H1 (cell line): ENCODE measurements at places on chromosomes 3 and 15. TPM values are rescaled to one million over a fixed set of nuclear protein-coding genes. Genes with fewer than 3 reads are reported as not detected.

The CIDEC gene
- total RNA-seq: not detected in 2 replicates

The TERC gene
- total RNA-seq: 14.0 and 17.0 TPM in 2 replicates

The MCF2L2 gene
- 12.2 and 13.7 TPM in 2 replicates for total RNA-seq

The IQCH gene
- total RNA-seq: 0.88 and 1.9 TPM in 2 replicates

The PPARG gene
- 0.27 TPM in 1 of 2 replicates, not detected in the other for total RNA-seq

- DNase-seq: no peak
- H3K4me3 ChIP-seq: no peak overlapping the region
- H3K4me1 ChIP-seq: no peaks in the 10 kb centered on the region
- H3K27ac ChIP-seq: no peak overlapping the region
Measured at GRCh38 chr3:104578558-104578957, 788.2 kb upstream of the ALCAM start.

DNA sequence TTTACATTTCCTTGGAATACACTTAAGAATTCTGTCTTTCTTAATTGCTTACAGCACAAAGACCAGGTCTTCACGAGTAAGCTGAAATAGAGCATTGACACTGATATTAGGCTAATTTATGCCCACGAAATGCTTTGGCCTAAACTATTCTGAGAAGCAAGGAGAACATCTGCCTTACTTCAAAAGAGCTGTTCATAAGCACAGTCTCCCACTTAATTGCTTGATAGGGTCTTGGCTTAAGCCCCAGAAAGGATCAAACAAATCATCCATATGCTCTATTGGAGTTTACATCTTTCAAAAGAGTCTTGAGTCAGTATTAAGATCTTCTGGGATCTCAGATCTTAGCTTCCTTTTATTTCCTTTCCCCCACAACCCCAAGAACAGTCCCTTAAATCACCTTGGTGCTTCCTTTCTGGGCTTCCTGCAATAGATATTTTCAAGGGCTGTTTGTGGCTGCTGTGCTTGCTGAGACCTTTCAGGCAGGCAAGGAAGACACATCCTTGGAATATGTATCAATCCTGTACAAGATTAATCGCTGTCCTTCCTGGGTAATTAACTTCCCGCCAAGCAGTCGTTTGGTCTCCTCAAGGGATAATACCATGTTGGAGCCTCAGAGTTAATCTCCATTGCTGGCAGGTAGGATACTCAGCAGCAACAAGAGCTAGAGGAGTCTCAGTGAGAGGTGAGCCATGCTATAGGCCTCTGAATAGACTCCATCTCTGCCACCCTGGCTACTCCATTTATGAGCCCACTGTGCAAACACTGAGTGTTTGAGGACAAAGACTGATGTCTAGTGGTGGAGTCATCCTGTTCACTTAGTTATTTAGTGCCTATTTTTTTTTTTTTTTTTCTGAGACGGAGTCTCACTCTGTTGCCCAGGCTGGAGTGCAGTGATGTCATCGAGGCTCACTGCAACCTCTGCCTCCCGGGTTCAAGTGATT, 37.1 kb downstream of the TMEM158 start:
- DNase-seq: no peak
- no peak overlapping the region for H3K27ac ChIP-seq
- no peaks in the 10 kb centered on the region for H3K36me3 ChIP-seq
- H3K27me3 ChIP-seq: no peaks in the 10 kb centered on the region; the same call in 1 of the 2 replicates

GRCh38 chr3:53806182-53807116, 39.8 kb downstream of the CHDH start:
- DNase-seq: no peak
- peaks cover 7% of the 10 kb centered on the region; the same call in 1 of the 2 replicates for H3K4me1 ChIP-seq
- H3K27ac ChIP-seq: no peak overlapping the region
- no peaks in the 10 kb centered on the region; the same call in 1 of the 2 replicates for H3K27me3 ChIP-seq
- no peak overlapping the region for H3K4me3 ChIP-seq

- no peak overlapping the region for H3K4me3 ChIP-seq
- no peaks in the 10 kb centered on the region for H3K36me3 ChIP-seq
- H3K27ac ChIP-seq: no peak overlapping the region
Measured at GRCh38 chr3:125108833-125109535, 53.2 kb upstream of the HEG1 start.

DNA sequence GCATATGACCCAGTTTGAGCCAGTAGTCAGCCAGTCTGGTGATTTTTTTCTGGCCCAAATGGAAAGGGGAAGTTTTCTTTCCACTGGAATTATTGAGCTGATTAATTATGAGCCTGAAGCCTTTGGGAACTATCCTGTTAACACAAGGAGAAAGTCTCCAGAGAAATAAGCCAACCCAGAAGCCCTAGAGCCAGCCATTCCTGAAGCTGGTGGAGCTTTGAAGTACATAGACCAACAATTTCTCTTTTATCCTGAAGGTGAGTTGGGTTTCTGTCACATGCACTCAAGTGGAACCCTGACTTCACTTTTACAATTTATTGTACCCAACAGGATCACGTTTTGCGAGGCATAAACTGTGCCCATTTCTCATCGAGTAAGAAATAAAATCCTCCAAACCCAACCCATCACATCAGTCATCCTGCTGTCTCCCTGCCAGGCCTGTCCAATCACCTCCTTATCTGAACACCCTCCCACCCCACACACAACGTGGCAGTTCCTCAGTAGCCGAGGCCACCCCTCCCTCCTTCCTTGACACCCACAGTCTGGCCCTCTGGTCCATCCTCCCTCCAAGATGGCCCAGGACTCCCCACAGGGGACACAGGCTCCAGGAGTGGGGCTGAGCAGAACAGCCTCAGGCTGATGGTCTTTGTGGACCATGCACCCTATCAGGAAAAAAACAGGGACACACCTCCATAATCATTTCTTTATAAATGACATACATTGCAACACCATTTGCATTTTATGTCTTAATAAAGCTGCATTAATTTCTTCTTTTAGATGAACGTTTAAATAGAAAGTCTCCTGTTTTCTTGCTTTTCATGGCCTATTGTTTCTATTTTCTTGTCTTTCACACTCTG, 55.7 kb upstream of the GATA2 start:
- no peaks in the 10 kb centered on the region for H3K36me3 ChIP-seq
- peaks cover 9% of the 10 kb centered on the region; the same call in 1 of the 2 replicates for H3K4me1 ChIP-seq
- H3K27me3 ChIP-seq: no peaks in the 10 kb centered on the region
- no peak for DNase-seq
- no peak overlapping the region for H3K4me3 ChIP-seq

GRCh38 chr3:22779737-22780136, 423.4 kb upstream of the UBE2E2 start:
- no peak overlapping the region for H3K27ac ChIP-seq
- H3K4me3 ChIP-seq: no peak overlapping the region
- DNase-seq: no peak
